ENCODE measurements at places on chromosomes 1 and 21. TPM values are rescaled to one million over a fixed set of nuclear protein-coding genes. Genes with fewer than 3 reads are reported as not detected.

DNA sequence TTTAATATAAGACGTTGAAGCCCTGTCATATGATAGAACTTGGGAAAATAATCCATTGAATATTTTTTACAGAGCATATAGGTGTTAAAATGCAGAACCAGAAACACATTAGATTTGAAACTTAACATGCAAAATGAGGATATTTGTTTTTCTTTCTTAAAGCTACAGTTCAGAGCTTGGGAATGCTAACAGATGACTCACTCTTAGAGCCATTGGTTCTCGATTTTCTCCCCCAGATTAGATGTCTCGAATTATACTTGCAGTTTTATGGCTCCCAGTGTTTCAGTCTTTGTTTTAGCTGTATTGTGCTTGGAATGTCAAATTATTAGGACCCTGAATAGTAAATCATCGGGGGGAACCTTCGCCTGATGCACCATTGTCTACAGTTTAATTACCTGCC lies 575.7 kb upstream of the ZP4 start:
- no peak overlapping the region for H3K27ac ChIP-seq
- H3K4me3 ChIP-seq, result no peak overlapping the region
- no peaks in the 10 kb centered on the region for H3K4me1 ChIP-seq
- DNase-seq, result no peak
- no peaks in the 10 kb centered on the region for H3K36me3 ChIP-seq
- no peaks in the 10 kb centered on the region for H3K27me3 ChIP-seq

The ADAMTS4 gene
- total RNA-seq, result 78.3 TPM

GRCh38 chr1:151807131-151807530 lies 1.9 kb upstream of the LINGO4 start:
- H3K36me3 ChIP-seq, result no peaks in the 10 kb centered on the region
- H3K4me1 ChIP-seq, result no peaks in the 10 kb centered on the region
- H3K4me3 ChIP-seq, result no peak overlapping the region
- no peak for DNase-seq
- no peak overlapping the region for H3K27ac ChIP-seq

DNA sequence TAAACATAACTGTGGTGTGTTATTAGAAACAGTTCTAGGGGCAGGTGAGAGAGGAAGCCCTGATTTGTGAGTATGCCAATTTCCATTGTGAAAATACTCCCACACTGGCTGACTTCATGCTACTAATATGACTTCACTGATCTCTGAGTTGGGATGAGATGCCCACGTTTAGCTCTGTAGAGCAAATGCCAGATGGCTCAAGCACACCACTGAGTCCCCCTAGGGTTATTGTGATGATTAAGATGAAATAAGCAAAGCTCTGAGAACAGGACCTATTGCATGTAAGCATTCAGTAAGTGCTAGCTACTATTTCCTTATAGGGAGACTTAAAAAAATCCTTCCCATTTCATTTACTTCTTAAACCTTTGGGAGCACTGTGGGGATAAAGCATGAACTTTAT lies 117.6 kb downstream of the CENPF start:
- no peak for DNase-seq
- H3K4me1 ChIP-seq, result no peaks in the 10 kb centered on the region
- no peaks in the 10 kb centered on the region for H3K27me3 ChIP-seq
- H3K4me3 ChIP-seq, result no peak overlapping the region

DNA sequence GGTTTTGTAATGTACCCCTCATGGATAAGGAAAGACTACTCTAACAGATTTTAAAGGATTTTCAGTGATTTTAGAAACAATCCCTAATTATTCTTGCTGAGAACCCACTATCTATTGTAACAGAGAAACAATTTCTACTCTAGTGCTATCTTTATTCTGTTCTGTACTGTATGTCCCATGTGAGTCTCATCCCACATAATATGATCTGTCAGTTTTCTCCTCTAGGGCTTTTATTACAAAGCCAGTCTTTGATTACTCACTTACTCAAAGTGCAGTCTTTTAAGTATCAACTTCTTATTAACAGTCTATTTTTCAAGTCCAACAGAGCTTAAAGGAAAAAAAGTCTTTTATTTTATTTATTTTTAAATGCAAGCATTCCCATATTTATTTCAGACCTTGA lies 54.8 kb downstream of the CTH start:
- H3K27ac ChIP-seq, result no peak overlapping the region
- no peak overlapping the region for H3K4me3 ChIP-seq
- no peaks in the 10 kb centered on the region for H3K27me3 ChIP-seq

GRCh38 chr1:206066479-206067171 lies 13.7 kb downstream of the RHEX start:
- no peaks in the 10 kb centered on the region for H3K36me3 ChIP-seq
- H3K27ac ChIP-seq, result no peak overlapping the region
- H3K4me1 ChIP-seq, result no peaks in the 10 kb centered on the region

The COL24A1 gene
- total RNA-seq, result 0.98 TPM

The TCP10L gene
- not detected for total RNA-seq

GRCh38 chr1:111576547-111576946 lies 43.0 kb upstream of the RAP1A start:
- no peaks in the 10 kb centered on the region for H3K27me3 ChIP-seq
- no peak for DNase-seq
- no peak overlapping the region for H3K4me3 ChIP-seq
- peaks cover 7% of the 10 kb centered on the region for H3K4me1 ChIP-seq
- no peak overlapping the region for H3K27ac ChIP-seq

DNA sequence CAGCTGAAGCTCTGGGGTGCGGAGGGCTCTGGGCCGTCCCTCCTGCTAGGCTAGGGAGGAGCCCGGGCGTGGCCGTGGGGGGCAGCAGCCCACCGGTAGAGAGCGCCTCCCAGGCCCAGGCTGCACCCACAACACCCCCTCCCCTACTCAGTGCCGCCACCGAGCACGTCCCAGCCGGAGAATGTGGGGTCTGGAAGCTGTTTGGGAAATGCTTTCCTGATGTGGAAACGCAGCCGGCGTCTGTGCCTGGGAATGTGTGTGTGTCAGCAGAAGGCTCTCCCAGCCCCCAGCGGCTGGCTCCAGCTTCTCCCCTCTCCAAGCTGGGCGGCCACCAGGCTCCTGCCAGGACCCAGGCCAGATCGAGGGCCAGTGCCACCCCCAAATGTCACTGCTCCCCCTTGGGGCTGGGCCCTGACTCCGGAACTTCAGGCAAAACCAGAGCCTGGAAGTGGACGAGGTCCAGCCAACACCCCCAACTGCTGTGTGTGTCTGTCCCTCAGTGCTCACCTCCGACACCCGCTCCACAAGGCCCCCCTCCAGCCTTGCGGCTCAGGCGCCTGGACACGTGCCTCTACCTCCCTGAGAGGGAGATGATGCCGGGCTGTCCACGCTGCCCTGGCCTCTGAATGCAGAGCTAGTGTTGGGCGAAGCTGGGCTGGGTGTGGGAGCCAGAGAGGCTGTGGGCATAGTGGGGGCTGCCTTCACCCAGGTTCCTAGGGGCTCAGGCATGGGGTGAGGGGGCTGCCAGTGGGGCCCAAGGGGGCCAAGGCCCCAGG lies 74.7 kb downstream of the MEGF6 start:
- DNase-seq, result no peak
- H3K27me3 ChIP-seq, result no peaks in the 10 kb centered on the region
- H3K36me3 ChIP-seq, result no peaks in the 10 kb centered on the region

The SYCP1 gene
- total RNA-seq, result not detected

- H3K27me3 ChIP-seq, result no peaks in the 10 kb centered on the region
- H3K27ac ChIP-seq, result peak overlapping the region; percentile 81
- H3K4me3 ChIP-seq, result peak overlapping the region; percentile 78
- peaks cover 47% of the 10 kb centered on the region for H3K4me1 ChIP-seq
- H3K36me3 ChIP-seq, result no peaks in the 10 kb centered on the region
These were observed 2.2 kb downstream of the NUAK2 start for GRCh38 chr1:205319081-205320018.

The LCE1F gene
- not detected for total RNA-seq

DNA sequence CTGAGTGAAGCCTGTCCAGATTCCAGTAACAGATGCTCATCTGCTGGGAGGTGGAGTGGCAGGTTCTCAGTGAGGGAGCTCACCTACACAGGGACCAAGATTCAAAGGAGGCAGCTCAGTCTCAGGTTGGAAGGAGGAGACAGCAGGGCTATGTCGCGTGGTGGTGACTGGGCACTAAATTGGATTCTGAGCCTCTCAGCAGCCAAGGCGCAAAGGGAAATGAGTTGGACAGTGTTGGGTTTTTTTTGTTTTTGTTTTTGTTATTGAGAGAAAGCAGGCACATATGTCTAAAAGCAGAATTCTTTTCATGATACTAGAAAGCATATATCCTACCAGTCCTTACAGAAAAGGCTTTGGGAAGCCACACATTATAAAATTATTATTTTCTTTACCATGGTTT lies 26.2 kb downstream of the UMODL1 start:
- H3K4me1 ChIP-seq, result peaks cover 21% of the 10 kb centered on the region
- H3K36me3 ChIP-seq, result no peaks in the 10 kb centered on the region
- no peaks in the 10 kb centered on the region for H3K27me3 ChIP-seq
- H3K4me3 ChIP-seq, result no peak overlapping the region
- no peak for DNase-seq

- no peak overlapping the region for H3K27ac ChIP-seq
- H3K27me3 ChIP-seq, result no peaks in the 10 kb centered on the region
- no peaks in the 10 kb centered on the region for H3K4me1 ChIP-seq
- H3K4me3 ChIP-seq, result no peak overlapping the region
- DNase-seq, result no peak
- H3K36me3 ChIP-seq, result no peaks in the 10 kb centered on the region
These were observed 975.0 kb upstream of the NCAM2 start for GRCh38 chr21:20023193-20023592.

- H3K27ac ChIP-seq, result no peak overlapping the region
- no peaks in the 10 kb centered on the region for H3K27me3 ChIP-seq
- H3K4me1 ChIP-seq, result peaks cover 6% of the 10 kb centered on the region
These were observed 105.3 kb upstream of the SERBP1 start for GRCh38 chr1:67535474-67535873.
